ENCODE measurements at places on chromosomes 1 and 21. TPM values are rescaled to one million over a fixed set of nuclear protein-coding genes. Genes with fewer than 3 reads are reported as not detected.

RNF186 gene
- 0.16 TPM for total RNA-seq

THEM5 gene
- 0.32 TPM for total RNA-seq

ANGPTL3 gene
- total RNA-seq, result not detected

FCER1G gene
- 0.76 TPM for total RNA-seq

KDF1 gene
- total RNA-seq, result 16.5 TPM

PIK3R3 gene
- total RNA-seq, result 5.5 TPM

GUCA2A gene
- total RNA-seq, result not detected

DCLRE1B gene
- 4.7 TPM for total RNA-seq

PANK4 gene
- total RNA-seq, result 10.1 TPM

DIRAS3 gene
- total RNA-seq, result 2.2 TPM

MFSD2A gene
- 25.2 TPM for total RNA-seq

TNFRSF4 gene
- 0.36 TPM for total RNA-seq

SMAP2 gene
- 17.9 TPM for total RNA-seq

CYP4Z1 gene
- total RNA-seq, result 0.72 TPM

HES4 gene
- total RNA-seq, result 15.7 TPM

PPM1J gene
- total RNA-seq, result 2.1 TPM

LCE3B gene
- total RNA-seq, result not detected

CLDN14 gene
- not detected for total RNA-seq

USP33 gene
- total RNA-seq, result 24.7 TPM

RIPK4 gene
- 51.1 TPM for total RNA-seq

MIXL1 gene
- not detected for total RNA-seq

PRELP gene
- 1.5 TPM for total RNA-seq

KRTAP7-1 gene
- not detected for total RNA-seq

B3GALT5 gene
- 1.2 TPM for total RNA-seq

LIN28A gene
- total RNA-seq, result not detected

CYP4A11 gene
- total RNA-seq, result not detected

GSTM5 gene
- 0.36 TPM for total RNA-seq

PTPN7 gene
- total RNA-seq, result 1.2 TPM

NEGR1 gene
- 0.16 TPM for total RNA-seq

THAP3 gene
- total RNA-seq, result 6.4 TPM

C1QTNF12 gene
- 3.9 TPM for total RNA-seq

DYNLT4 gene
- total RNA-seq, result not detected

LCE3D gene
- total RNA-seq, result 7.7 TPM

CLCA1 gene
- total RNA-seq, result 0.08 TPM

ERG gene
- total RNA-seq, result 5.1 TPM

ADCY10 gene
- total RNA-seq, result not detected

CTSS gene
- 19.6 TPM for total RNA-seq

PRDX6 gene
- total RNA-seq, result 161 TPM

PPOX gene
- total RNA-seq, result 10.4 TPM

CFAP107 gene
- total RNA-seq, result not detected

SNAP47 gene
- total RNA-seq, result 15.8 TPM

TDRD5 gene
- not detected for total RNA-seq

TEDDM1 gene
- not detected for total RNA-seq

F5 gene
- 0.20 TPM for total RNA-seq

MYOG gene
- not detected for total RNA-seq

CTSE gene
- total RNA-seq, result 0.12 TPM

SPRR5 gene
- total RNA-seq, result 3.5 TPM

RABIF gene
- total RNA-seq, result 12.3 TPM

DPT gene
- total RNA-seq, result 0.56 TPM

PATJ gene
- total RNA-seq, result 52.8 TPM

PALMD gene
- 17.7 TPM for total RNA-seq

FAM72C gene
- 2.8 TPM for total RNA-seq

KCNA3 gene
- 0.28 TPM for total RNA-seq

FCRL2 gene
- total RNA-seq, result 0.56 TPM

TRIM67 gene
- not detected for total RNA-seq

SPRR4 gene
- not detected for total RNA-seq

ETNK2 gene
- total RNA-seq, result 2.8 TPM
